Thymus (tissue), 14 donors: ENCODE measurements at places on chromosomes 6 and 20.

DNA sequence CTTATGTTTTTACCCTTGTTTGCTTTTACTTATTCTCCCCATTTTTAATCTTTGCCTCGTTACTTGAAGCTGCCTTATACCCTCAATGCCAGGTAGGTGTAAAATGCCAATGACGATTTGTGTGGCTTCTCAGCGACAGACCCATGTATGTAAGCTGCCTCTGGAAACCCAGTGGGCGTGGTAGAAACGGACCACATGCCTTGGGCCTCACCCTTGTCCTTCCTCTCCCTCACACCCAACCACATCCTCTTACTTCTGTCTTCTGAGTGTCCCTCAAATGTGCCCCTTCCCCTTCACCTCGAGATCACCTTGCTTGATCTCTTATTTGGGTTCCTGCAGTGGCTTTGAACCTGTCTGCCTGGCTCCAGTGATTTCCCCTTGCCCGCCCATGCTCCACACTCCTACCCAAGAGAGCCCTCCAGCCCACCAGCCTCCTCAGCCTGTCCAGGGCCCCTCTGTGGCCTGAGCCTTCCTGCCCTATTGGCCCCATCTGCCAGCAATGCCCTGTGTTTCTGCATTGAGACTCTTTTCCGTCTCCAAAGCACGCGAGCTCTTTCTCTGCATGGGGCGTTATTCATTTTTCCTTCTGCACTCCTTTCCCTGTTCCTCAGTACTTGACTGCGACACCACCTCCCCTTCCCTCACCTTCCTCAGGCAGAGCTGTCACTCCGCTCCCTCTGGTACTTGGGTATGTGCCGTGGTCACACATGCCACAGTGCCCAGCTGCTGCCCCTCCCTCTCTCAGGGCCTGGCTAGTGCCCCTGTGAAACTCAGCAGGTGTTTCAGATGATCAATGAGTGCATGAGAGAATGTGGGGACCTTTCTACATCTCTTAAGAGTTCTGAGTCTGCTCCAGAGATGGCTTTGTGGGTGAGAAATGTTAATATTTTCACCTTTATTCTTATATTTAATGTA is 115.4 kb downstream of the SLX4IP start:
- no peak for DNase-seq
- H3K4me3 ChIP-seq, result no peak overlapping the region
- no peaks in the 10 kb centered on the region for H3K27me3 ChIP-seq

GRCh38 chr20:24686156-24686555 is 216.7 kb downstream of the SYNDIG1 start:
- no peaks in the 10 kb centered on the region for H3K36me3 ChIP-seq
- no peak overlapping the region for H3K27ac ChIP-seq
- H3K4me3 ChIP-seq, result no peak overlapping the region
- DNase-seq, result no peak

DNA sequence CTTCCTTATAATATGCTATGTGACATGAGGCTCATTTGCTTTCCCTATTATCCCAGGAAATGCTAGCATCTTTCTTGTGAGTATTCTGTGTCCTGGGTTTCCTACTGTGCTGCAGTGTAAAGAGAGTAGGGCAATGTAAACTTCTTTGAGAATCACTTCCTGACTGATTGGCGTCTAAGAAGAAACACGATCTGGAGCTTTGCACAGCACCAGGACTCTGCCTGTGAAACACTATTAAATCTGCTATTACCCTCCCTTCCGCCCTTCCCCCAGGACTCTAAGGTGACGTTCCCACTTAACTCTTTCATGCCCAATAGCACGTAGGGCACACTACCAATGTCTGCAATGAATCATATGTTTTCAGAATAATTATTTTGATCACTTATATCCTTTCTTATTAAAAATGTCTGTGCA is 607.3 kb upstream of the CITED2 start:
- H3K4me1 ChIP-seq, result no peaks in the 10 kb centered on the region
- H3K36me3 ChIP-seq, result no peaks in the 10 kb centered on the region
- DNase-seq, result peak; percentile 5

GRCh38 chr20:44129911-44130718 is 56.9 kb downstream of the JPH2 start:
- H3K36me3 ChIP-seq, result no peaks in the 10 kb centered on the region
- H3K4me1 ChIP-seq, result no peaks in the 10 kb centered on the region
- H3K4me3 ChIP-seq, result no peak overlapping the region
- no peak overlapping the region for H3K27ac ChIP-seq
- no peaks in the 10 kb centered on the region for H3K27me3 ChIP-seq
- no peak for DNase-seq

GRCh38 chr6:54559136-54559535 is 250.9 kb downstream of the TINAG start:
- no peaks in the 10 kb centered on the region for H3K4me1 ChIP-seq
- no peak for DNase-seq
- H3K36me3 ChIP-seq, result no peaks in the 10 kb centered on the region

GRCh38 chr20:63707558-63708300 is at the start of the genes ARFRP1 and ZGPAT:
Gene ARFRP1, minus strand, starts transcription at chr20:63707976. Its CDS starts 885 bp downstream, at chr20:63707091.
Gene ZGPAT, plus strand, starts transcription at chr20:63708039. Its CDS starts 542 bp downstream, at chr20:63708581.
- no peaks in the 10 kb centered on the region for H3K27me3 ChIP-seq
- peaks cover 58% of the 10 kb centered on the region for H3K36me3 ChIP-seq
- peaks cover 25% of the 10 kb centered on the region for H3K4me1 ChIP-seq
- H3K27ac ChIP-seq, result peak within 1 kb of the TSS; percentile 87

DNA sequence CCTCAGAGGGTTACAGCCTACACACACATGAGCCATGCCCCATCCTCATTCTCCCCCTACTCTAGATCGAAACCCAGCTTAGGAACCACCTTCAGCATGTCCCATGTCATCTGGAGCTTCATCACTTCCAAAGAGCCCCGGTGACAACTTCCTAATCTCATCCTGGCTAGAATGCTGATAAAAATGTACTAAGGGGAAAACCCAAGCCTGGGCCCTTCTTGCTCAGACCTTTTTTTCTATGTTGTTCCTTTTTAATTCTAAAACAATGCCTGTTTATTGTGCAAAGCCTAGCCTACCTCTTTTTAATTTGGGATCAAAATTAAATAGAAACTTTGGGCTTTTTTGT is 44.1 kb upstream of the NT5E start:
- H3K4me3 ChIP-seq, result no peak overlapping the region
- H3K4me1 ChIP-seq, result no peaks in the 10 kb centered on the region
- H3K27me3 ChIP-seq, result no peaks in the 10 kb centered on the region
- H3K27ac ChIP-seq, result no peak overlapping the region
- DNase-seq, result no peak

DNA sequence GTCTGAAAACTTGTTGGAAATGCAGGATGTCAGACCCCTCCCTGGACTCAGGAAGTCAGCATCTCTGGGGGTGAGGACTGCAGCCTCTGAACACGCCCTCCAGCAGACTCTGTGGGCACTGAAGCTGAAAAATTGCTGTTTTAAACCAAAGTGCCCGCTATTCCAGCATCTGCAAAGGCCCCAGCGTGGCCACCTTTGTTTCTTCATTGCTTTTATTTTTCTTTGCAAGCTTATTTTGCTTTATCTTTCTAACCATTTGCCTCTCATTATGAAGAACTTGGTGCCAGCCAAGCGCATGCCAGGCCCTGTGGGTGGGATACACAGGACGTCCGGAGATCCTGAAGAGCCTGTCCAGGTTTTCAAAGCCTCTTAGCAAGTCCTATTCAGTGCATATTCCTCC is 203.9 kb upstream of the CST7 start:
- peaks cover 73% of the 10 kb centered on the region for H3K4me1 ChIP-seq
- no peaks in the 10 kb centered on the region for H3K27me3 ChIP-seq
- no peak overlapping the region for H3K27ac ChIP-seq
- H3K4me3 ChIP-seq, result no peak overlapping the region
- DNase-seq, result no peak

DNA sequence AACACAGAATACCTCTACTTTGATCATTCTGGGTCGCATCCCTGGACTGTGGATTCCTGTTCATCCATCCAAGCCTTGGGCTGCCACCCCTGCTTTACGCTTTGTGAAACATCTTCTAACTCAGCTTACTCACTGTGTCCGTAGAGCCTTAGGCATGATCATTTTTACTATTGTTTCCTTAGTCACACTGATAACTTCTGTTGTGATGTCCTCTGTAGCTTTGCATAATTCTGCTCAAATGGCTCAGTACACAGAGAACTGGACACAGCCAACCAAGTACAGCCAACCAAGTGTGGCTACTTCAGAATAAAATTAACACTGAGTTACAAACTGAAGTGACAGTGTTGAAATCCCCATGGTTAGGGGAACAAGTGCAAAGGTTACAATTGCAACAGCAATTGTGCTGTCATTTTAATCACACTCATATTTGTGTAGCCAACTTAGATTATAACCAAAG is 8.6 kb upstream of the FKBP1A start:
- H3K4me3 ChIP-seq, result no peak overlapping the region
- H3K27ac ChIP-seq, result no peak overlapping the region
- DNase-seq, result no peak
- no peaks in the 10 kb centered on the region for H3K36me3 ChIP-seq

- no peak overlapping the region for H3K4me3 ChIP-seq
- H3K4me1 ChIP-seq, result peaks cover 3% of the 10 kb centered on the region
- DNase-seq, result no peak
- no peaks in the 10 kb centered on the region for H3K27me3 ChIP-seq
- peak overlapping the region; percentile 17 for H3K27ac ChIP-seq
These were observed 106.3 kb downstream of the RNF144B start for GRCh38 chr6:18493382-18493891.

- no peaks in the 10 kb centered on the region for H3K36me3 ChIP-seq
- no peak overlapping the region for H3K27ac ChIP-seq
- no peak for DNase-seq
- no peaks in the 10 kb centered on the region for H3K27me3 ChIP-seq
- no peaks in the 10 kb centered on the region for H3K4me1 ChIP-seq
These were observed 76.9 kb downstream of the CD83 start for GRCh38 chr6:14194483-14194882.

- no peaks in the 10 kb centered on the region for H3K36me3 ChIP-seq
- no peaks in the 10 kb centered on the region for H3K4me1 ChIP-seq
- no peak overlapping the region for H3K27ac ChIP-seq
- DNase-seq, result no peak
These were observed 167.7 kb upstream of the BMP5 start for GRCh38 chr6:56043076-56043475.

DNA sequence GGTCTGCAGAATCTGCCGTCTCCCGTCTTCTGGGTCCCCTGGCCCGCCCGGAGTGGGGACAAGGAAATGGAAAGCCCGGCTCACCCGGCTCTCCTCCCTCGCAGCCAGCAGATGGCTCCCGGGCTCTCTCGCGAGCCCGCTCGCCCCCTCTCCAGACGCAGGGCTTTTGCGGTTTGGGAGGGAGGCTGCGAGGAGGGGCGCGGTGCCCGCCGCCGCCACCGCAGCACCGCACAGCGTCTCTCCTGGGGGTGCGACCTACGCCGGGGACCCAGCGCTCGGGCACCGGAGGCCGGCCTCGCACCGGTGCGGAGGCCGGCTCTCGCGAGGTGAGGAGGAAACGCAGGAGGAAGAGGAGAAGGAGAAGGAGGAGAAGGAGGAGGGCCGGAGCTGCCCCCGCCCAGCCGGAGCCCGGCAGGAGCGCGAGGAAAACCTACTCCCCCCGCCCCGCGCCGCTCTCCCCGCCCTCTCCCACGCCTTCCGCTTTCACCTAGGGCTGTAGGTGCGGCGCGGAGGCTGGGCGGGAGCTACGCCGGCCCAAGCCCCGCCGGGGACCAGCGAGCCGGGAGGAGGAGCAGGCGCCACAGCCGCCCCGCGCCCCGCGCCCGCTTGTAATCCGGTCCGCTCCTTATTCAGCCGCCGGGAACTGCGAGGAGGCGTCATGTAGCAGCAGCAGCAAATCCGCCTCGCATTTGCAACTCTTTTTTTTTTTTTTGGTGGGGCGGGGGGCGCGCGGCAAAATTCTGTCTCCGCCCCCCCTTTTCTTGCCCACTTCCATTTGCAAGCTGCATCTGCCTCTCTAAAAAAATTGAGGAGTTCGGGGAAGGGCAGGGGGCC is at the start of gene CARMIL1:
Gene CARMIL1, plus strand, starts transcription at position 461 of the 834 bp plus-strand sequence. CDS start 422 bp downstream, outside the sequence.
- peak; percentile 54 for DNase-seq
- no peaks in the 10 kb centered on the region for H3K36me3 ChIP-seq
- H3K4me3 ChIP-seq, result peak within 1 kb of the TSS; percentile 78
- H3K4me1 ChIP-seq, result peaks cover 23% of the 10 kb centered on the region
- peak within 1 kb of the TSS; percentile 86 for H3K27ac ChIP-seq

DNA sequence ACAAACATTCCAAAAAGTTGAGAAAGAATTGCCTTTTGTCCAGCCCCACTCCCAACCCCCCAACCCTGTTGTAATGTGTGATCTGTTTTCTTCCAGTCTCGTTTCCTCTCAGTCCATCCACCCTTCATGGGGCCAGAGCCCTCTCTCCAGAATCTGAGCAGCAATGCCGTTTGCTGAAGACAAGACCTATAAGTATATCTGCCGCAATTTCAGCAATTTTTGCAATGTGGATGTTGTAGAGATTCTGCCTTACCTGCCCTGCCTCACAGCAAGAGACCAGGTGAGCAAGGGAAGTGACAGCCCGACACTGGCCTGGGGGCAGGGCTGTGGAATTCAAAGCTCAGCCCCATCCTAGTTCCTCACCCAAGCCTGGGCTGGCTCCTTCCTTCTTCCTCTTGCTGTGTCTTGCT is 7.8 kb downstream of the MAVS start:
- H3K36me3 ChIP-seq, result peaks cover 21% of the 10 kb centered on the region
- no peak overlapping the region for H3K27ac ChIP-seq
- H3K27me3 ChIP-seq, result no peaks in the 10 kb centered on the region
- H3K4me1 ChIP-seq, result no peaks in the 10 kb centered on the region

- peak; percentile 27 for DNase-seq
These were observed 654 bp downstream of the FAM8A1 start for GRCh38 chr6:17600527-17601385.

DNA sequence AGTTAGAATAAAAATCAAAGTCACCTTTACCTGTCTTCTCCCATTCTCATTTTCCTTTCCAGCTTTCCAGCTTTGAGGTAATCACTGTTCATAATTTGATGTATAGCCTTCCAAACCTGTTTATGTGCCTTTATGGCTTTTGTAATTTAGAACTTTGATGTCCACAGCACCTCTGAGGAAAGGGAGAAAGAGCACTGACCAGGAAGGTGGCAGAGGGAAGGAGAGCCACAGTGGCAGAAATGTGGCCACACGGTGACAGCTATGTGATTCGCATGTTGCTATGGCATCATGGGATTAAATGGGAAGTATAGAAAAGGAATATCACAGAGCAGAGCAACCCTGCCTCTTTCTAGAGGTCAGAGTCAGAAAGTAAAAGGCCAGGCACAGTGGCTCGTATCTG is 51.7 kb upstream of the PLCG1 start:
- no peak overlapping the region for H3K4me3 ChIP-seq
- no peak for DNase-seq

DNA sequence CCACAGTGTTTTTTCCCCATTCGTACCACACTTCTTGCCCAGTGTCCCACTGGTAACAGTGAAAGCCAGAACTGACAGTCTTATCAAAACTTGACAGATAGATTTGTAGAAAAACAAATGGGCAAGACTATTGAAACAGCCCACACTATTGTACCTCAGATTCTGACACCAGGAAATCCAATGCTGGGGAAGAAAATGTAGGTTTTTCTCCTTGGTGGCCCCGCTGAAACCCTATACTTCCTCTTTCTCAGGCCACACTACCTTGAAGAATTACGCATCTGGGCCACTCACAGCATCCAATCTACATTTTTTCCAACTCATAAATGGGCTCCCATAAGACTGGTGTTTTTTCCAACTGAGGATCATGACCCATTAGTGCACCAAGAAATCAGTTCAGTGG is 90.9 kb upstream of the HDDC2 start:
- H3K4me1 ChIP-seq, result peaks cover 5% of the 10 kb centered on the region
- H3K4me3 ChIP-seq, result no peak overlapping the region
- no peaks in the 10 kb centered on the region for H3K36me3 ChIP-seq
- H3K27me3 ChIP-seq, result no peaks in the 10 kb centered on the region

GRCh38 chr6:30763618-30764489 is 19.5 kb upstream of the IER3 start:
- peaks cover 15% of the 10 kb centered on the region for H3K4me1 ChIP-seq
- H3K36me3 ChIP-seq, result no peaks in the 10 kb centered on the region
- no peak for DNase-seq
- peak overlapping the region; percentile 13 for H3K27ac ChIP-seq
- H3K27me3 ChIP-seq, result no peaks in the 10 kb centered on the region
- H3K4me3 ChIP-seq, result no peak overlapping the region
